Fibroblast of villous mesenchyme (primary cell): ENCODE measurements at places on chromosomes 7 and 10. TPM values are rescaled to one million over a fixed set of nuclear protein-coding genes. Genes with fewer than 3 reads are reported as not detected.

The CUL1 gene
- total RNA-seq = 41.9 and 61.7 TPM in 2 replicates

DNA sequence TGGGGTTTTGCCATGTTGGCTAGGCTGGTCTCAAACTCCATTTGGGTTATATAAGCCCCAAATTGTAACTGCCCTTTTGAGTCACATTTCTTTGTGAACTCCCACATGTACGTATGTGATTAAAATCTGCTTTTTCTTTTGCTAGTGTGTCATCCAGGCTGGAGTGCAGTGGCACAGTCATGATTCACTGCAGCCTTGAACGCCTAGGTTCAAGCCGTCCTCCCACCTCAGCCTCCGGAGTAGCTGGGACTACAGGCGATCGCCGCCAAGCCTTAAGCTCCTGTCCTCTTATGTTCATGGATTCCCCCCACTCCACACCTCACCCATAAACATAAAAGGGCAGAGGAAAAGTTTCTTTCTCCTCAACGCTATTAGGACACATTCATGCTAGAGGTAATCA, 4.4 kb upstream of the SMC3 start:
- no peak for DNase-seq

GRCh38 chr7:55517191-55517633, 55.1 kb downstream of the VOPP1 start:
- DNase-seq = no peak

GRCh38 chr7:44081266-44081748, 1.0 kb downstream of the POLM start:
- DNase-seq = no peak
